RWPE1 (cell line): ENCODE measurements at places on chromosomes 12 and 14.

GRCh38 chr12:64706306-64706705 is 52.9 kb downstream of the GNS start:
- no peak for DNase-seq

DNA sequence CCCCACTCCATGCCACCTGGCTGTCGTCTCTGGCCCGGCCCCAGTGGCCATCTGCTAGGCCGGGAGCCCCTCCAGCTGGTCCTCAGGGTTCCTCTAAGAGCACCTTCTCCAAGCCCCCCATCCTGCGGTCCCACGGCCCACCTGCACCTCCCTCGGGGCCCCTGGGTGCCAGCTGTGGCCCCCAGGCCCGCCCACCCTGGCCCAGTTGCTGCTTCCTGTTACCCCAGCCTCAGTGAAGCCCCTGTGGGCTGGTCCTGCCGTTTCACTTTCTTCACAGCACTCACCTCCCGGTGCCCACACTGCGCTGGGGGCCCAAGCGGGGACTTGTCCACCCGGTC is 27.6 kb upstream of the NUDT14 start:
- no peak for DNase-seq

DNA sequence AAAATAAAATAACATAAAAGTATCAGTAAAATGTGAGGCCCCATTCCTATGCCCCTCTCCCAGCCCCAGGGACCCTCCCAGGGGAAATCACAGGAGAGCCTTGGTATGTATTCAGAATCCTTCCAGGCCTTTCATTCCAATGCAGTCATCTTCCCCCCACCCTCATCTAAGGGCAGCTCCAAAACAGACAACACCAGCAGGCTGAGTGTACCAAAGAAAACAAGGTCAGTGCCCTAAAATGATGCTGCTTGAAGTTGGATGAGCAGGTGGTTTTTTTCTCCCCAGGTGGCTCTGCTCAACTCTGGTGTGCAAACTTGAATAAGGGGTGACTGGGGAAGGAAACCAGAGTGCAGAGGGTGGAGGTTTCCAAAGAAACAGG is 56.2 kb downstream of the TSPAN9 start:
- no peak for DNase-seq

DNA sequence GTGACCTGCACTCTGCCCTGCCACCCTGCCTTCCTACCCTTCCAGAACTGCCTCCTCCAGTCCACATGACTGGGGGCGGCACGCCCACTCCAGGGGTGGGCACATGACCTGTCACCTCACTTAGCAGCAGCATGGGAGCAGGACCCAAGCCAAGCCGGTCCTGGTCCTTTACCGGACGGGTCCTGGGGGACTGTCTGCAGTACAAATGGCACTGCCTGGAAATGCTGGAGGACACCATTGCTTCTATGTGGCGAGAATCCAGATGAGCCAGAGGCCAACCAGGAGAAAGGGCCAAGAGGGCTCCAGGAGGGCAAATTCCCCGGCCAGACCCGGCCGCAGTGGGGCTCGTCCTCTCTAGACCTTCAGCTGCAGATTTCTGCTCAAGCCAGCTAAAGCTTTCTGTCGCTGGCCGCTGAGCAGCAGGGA is 33.1 kb downstream of the ITPK1 start:
- no peak for DNase-seq

DNA sequence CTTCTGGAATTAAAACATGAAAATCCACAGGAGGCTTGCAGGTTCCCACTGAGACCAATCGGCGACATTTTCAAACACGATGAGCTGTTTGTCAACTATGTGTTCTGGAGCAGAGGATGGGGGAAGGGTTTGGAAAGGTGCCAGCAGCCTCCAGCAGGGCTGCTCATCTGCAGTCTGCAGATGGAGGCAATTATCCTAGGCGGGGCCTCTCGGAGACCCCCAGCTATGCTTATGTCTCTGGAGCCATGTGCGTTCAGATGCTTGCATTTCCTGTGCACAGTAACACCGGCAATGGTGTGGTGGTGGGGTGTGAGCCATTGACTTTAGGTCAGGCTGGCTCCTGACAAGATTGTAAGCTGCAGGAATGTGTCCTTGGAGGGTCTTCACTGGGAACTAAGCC is 51.7 kb downstream of the RPH3A start:
- no peak for DNase-seq

GRCh38 chr14:104349950-104350349 is 211.6 kb downstream of the KIF26A start:
- no peak for DNase-seq

DNA sequence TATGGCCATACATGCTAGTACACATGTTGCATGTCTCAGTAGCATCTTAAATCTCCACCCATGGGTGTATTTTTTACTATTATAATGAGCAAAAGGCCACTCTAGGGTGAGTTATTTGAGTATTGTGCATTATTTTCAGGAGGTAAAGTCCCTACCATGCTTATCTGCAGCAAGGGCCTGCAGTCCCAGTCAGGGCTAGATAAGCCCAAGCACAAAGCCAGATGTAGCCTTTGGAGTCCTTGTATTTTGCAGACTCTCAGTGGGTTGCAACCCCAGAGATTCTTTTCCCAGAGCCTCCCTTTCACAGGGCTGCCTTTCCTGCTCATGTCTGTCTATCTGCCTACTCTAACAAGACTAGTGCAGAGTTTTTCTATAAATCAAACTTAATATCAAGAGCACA is 295.3 kb downstream of the IPO8 start:
- no peak for DNase-seq

DNA sequence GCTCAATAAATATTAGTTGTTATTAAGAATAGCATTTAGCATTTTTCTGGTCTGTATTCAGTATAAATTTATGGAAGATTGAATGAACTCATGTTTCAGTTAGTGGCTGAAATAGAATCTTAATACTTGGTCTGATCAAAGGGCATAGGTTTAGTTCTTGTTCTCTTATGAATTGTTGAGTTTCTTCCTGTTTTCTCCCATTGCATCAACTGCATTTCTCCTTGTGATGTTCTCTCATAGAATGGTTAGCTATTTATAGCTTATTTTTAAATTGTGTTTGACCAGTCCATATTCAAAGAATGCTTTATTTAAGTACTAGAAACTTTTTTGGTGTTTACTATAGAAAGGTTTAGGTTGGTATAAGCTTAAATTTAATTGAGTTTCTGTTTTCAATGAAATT is 29.8 kb downstream of the APAF1 start:
- no peak for DNase-seq

GRCh38 chr12:40648519-40648918 is 43.7 kb upstream of the CNTN1 start:
- DNase-seq = no peak

DNA sequence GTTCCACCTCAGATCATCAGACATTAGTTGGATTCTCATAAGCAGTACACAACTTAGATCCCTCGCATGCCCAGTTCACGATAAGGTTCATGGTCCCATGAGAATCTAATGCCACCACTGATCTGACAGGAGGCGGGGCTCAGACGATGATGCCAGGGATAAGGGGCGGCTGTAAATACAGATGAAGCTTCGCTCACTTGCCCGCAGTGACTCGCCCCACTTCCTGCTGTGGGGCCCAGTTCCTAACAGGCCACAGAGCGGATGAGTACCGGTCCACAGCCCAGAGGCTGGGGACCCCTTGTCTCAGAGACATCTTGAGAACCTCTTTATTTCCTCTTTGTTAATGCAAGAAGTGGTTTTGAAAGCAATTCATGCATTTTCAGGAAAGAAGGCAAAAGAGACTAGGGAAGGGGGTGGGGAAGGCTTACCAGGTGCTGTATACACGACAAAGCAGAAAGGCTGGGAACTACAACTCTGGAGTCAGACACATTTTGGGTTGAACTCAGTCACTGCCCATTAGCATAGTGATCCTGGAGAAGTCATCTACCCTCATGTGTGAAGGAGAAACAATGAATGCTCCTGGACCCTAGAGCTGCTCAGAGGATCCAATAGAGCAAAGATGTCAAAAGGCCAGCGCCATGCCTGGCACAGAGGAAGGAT is 68.7 kb downstream of the EID3 start:
- DNase-seq = no peak

GRCh38 chr12:102917026-102917787 is at the start of gene PAH:
Gene PAH (minus strand): TSS chr12:102917244. CDS start chr12:102917130, 114 bp downstream.
- DNase-seq = no peak

- no peak for DNase-seq
Measured at GRCh38 chr12:122403115-122403770, 19.2 kb downstream of the CLIP1 start.

DNA sequence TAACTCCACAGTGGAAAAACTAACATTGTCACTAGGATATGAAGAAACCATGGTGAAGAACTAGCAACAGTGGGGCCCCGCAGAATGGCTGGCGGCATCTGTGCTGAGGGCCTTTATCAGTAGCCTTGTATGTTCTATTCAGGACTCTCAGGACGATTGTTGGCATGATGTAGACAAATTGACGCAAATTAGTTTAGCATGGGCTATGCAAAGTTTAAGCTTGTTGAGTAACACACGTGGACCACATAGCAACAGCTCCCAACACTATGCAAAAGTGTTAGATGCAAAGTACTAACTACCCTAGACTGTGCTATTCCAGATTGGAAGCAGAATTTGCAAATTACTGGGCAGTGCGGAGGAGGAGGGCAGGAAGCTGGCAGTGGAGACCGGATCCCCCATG is 38.2 kb upstream of the TMEM263 start:
- DNase-seq = no peak

DNA sequence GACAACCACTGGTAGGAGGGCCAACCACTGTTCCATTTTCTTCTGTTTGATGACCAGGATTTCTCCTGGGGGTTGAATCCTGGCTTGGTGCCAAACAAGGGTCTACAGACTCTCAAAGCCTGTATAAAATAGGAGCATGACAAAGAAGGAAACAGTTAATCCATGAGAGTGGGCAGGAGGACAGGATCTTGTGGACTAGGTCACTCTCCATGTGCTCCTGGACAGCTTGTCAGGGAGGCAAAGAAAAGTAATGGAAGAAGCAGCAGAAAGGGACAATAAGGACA is 243.7 kb downstream of the AKAP6 start:
- no peak for DNase-seq

DNA sequence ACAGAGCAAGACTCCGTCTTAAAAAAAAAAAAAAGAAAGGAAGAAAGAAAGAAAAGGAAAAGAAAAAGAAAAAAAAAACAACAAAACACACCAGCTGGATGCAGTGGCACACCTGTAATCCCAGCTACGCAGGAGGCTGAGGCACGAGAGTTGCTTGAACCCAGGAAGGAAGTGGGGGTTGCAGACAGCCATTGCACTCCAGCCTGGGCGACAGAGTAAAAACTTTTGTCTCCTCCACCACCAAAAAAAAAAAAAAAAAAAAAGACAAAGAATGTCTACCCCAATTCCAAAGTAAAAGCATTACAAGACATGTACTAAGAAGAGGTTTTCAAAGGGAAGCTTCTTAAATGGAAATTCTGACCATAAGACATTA is 53.4 kb downstream of the HNRNPC start:
- no peak for DNase-seq

- DNase-seq = no peak
Measured at GRCh38 chr12:90226211-90226610, 517.6 kb upstream of the ATP2B1 start.

DNA sequence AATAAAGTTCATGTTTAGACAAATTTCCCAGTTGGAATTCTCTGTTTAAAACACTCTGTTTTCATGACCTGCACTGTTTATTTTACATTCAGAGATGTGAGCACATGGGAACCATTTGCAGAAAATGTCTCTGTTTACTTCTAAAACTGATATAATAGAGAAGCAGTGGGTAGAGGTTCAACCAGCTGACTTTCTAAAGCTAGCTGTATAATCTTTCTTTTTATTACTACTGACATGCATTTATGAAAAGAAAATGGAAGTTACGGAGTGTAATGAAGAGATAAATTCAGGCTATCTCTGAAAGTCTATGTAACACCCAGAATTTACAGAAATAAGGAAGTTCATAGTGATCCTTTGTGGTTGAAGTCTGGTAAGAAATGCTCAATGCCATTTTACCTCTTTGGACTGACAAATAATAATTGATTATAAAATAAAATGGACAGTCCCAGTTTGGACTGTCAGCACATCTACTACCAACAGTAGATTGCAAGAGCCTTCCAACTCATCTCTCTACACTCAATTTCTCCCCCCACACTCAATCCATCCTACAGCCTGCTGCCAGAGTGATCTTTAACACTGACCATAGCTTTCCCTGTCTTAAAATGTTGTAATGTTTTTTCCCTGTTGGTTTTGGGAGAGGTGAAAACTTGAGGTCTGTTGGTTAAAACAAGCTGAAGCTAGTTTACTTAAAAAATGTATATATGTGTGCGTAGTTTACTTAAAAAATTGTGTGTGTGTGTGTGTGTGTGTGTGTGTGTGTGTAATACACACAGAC is 137.4 kb downstream of the AEBP2 start:
- no peak for DNase-seq
